ENCODE measurements at places on chromosomes 12 and 14. TPM values are rescaled to one million over a fixed set of nuclear protein-coding genes. Genes with fewer than 3 reads are reported as not detected.

- no peak for DNase-seq
Measured at GRCh38 chr14:91843437-91843836, 23.9 kb downstream of the TC2N start.

- DNase-seq, result no peak
Measured at GRCh38 chr14:36068777-36069534, 107.6 kb downstream of the PTCSC3 start.

- no peak for DNase-seq
Measured at GRCh38 chr14:40365305-40365704, 933.1 kb upstream of the FBXO33 start.

DNA sequence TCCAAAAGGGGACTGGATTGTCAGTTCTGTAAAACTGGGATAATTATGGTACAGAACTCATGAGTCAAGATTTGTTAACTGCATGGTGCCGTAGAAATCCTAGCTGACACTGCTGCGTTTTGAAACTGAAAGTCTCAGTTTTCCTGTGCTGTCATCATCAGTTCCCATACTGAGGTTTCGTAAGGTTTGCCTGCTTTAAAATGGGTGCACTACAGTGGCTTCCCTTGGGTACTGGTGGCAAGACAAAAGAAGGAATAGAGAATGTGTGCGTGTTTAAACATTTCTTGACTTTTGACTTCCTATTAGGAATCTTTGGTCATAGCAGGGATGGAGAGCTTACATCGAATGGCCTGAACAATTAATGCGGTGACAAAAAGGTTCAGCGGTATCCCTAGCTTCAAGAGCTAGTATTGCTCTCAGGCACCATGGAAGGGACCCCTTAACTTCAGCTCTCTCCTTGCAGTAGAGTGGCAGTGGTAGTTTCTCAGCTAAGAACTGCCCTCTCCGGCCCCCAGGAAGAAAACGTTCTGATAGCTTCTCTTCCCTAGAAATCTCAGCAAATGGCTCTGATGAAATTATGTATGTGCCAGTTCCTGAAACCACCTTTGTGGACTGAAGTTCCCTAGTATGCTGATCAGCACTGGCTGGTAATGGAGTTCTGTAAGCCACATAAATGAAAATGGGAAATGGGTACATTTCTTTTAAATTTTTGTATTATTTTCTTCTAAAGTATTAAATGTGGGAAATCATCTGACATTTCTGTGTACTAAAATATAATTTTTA lies 28.9 kb downstream of the ANO6 start:
- DNase-seq, result no peak

DNA sequence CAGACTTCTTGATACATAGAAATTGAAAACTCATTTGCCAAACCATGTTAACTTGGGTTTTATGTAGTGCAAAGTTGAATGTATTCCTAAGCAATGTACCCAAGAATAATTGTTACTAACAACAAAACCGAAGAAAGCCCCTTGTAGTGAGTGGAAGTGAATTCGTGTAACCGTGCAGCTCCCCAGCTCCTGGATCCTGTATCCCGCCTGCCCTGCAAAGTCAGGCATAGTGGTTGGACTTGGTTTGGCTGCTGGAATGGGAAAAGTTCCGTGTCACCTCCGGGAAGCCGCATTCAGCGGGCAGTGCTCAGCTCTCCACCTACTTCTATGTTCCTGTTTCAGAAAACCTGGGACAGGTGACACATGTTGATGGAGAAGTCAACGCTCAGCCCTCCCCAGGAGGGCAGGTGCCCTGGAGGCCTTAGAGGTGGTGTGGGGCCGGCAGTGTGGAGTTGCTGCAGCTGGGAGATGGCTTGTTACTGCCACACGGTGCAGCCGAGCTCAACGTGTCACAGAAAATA lies 29.2 kb upstream of the C14orf180 start:
- DNase-seq, result no peak

DNA sequence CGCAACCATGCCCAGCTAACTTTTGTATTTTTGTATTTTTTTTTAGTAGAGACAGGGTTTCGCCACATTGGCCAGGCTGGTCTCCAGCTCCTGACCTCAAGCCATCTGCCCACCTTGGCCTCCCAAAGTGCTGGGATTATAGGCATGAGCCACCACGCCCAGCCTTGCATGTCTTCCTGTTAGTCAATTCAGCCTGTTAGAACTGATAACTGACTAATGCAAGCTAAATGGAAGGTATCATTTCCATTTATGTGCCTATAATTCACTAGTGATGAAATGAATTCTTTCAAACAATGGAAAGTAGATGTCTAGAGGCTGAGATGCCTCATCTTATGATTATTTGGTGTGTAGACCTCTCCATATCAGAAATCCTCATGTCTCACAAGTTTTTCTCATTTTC lies 37.3 kb upstream of the DIP2B start:
- DNase-seq, result no peak

DNA sequence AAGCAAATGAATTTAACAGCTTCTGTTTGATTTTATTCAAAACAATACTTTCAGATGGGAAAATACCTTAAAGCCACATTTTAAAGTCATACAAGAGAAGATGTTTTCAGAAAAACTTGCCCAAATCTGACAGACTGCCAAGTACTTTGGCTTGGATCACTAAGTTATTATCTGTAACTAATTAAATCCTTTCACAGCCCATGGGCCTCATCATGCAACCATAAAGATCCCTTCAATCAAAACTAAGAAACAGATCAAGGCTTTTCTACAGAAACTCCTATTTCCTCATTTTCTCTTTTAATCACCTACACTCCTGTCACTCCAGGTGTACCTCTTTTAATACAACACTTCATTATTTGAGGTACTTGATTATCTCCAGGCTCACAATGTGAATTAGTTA lies 28.1 kb downstream of the BLTP3B start:
- no peak for DNase-seq

DNA sequence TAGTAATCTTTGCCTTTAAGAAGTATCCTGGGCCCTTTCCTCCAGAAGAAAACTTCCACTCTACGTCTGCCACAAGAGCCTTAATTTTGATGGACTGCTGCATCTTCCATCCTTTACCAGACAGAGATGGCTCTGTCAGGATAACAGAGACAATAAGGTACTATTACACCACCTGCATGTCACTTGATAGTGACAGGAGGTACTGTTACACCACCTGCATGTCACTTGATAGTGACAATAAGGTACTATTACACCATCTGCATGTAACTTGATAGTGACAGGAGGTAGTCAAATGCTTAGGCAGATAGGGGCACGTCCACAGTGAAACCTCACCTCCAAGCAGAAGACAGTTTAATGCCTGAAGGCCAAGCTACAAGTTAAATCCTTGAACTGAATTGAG lies 13.9 kb downstream of the OR6C74 start:
- no peak for DNase-seq

DNA sequence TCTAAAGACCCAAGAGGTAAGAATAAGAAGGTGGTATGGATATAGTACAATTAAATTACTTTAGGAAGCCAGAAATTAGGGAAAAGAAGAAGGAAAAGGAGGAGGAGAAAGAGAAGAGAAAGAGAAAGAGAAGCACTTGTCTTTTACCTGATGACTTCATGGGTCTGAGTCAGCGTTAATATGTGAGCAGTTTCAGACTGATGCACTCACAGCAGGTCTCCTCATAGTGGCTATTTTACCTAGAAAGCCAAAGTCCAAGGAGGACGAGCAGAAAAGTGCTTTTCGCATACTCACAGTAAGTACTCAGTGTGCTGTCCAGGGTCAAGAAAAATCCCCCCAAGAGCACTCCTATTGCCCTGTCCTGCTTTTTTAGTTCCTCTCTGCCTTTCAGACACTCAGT lies 222.1 kb downstream of the C12orf42 start:
- DNase-seq, result no peak

DNA sequence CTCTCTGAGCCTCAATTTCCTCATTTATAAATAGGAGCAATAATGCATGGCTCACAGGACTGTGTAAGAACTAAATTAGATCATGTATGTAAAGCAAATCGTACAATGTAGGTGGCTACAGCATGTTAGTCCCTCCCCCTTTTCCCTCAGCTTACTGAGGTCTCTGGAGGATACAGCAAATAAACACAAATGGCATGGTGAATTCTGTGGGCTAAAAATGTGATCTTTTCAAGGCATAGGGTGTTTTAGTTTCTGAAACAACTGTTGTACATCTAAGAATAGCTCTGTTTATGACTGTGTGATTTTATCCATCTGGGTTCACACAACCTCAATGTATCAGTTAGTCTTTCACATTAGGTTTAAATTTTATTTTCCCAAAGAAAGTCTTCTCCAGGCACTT lies 121.2 kb upstream of the PLEKHG7 start:
- DNase-seq, result no peak

DNA sequence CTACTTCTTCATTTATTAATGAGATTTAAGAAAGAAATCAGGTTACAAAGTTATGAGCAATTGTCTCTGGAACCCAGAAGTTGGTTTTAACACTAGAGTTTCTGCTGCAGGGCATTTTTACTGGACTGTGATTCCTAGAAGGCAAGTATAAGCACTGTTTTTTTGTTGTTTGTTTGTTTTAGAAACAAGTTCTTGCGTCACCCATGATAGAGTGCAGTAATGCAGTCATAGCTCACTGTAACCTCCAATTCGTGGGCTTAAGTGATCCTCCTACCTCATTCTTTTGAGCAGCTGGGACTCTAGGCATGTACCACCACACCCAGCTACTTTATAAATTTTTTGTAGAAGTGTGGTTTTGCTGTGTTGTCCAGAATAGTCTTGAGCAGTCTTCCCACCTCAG lies 25.6 kb downstream of the RAP1B start:
- DNase-seq, result no peak

DNA sequence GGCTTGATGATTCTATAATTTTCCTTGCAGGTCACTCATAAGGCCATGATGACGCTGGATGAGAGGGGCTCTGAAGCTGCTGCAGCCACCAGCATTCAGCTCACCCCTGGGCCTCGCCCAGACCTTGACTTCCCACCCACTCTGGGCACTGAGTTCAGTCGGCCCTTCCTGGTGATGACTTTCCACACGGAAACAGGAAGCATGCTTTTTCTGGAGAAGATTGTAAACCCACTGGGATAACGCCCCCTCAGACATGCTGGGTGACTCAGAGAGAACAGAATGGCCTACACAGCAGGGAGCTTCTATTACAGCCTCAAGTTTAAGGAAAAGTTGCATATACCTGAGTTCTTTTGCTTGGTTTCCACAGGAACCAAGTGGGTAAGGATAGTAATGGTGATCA lies 34.3 kb downstream of the SERPINA3 start:
- no peak for DNase-seq

DNA sequence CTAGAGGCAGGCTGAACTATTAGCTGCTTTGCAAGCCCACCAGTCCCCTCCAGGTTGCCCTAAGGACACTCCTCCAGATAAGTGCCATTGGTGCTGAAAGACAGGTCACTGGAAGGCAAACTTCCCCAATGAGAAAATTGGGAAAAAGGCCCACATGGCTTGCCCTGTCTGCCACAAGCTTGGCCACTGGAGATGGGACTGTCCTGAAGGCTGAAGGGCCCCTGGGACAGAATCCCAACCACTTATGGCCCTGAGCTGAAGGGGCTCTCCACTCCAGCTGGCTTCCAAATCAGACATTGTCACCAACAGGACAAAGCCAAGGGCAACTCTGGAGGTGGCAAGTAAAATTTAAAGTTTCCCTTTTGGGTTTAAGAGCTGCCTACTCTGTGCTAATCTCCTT lies 12.2 kb upstream of the DHRS2 start:
- DNase-seq, result no peak

DNA sequence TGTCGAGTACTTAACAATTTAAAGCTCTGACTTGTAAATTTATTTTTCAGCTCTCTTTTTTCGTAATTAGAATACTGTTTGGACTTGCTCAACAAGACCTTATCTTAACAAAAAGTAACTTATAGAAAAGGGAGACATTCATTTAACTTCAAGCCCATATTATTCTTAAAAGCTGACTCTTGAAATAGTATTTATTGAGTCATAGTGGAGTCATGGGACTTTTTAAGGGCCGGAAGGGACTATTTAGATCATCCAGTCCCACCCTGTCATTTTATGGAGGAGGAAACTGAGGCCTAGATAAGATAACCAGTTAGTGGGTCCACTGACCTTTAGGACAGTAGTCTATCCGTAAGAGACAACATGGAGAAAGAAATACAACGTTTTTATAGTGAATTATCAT lies 1.5 kb downstream of the RAP1B start:
- DNase-seq, result no peak

DNA sequence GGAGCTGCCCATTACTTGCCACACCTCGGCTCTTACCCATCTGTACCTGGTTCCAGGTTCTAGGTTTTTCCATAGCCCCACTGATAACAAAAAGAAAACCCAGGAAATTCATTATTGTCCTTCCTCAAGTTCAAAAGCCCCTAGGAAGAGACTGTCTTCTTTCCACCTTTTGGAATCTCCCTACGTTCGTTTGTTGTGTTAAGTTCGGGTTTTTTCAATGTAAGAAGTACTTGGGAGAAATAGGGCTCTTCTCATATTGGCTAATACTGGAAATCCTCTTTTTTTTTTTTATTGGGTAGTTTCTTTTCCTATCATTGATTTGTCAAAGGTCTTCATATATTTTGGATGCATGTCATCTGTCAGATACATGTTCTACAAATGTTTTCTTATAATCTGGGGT lies 17.3 kb downstream of the SLC15A5 start:
- DNase-seq, result no peak

- no peak for DNase-seq
Measured at GRCh38 chr12:101941306-101942249, 64.2 kb downstream of the DRAM1 start.

TEX52 gene
- 0.29 TPM for total RNA-seq

SOX5 gene
- total RNA-seq, result not detected

PLXNC1 gene
- 29.7 TPM for total RNA-seq

L2HGDH gene
- 12.8 TPM for total RNA-seq

PROX2 gene
- total RNA-seq, result not detected

CCDC92 gene
- 27.9 TPM for total RNA-seq

POTEG gene
- total RNA-seq, result not detected

TAS2R14 gene
- 2.9 TPM for total RNA-seq

CCDC177 gene
- not detected for total RNA-seq
